Stimulated activated CD8-positive, alpha-beta memory T cell treated with anti-CD3 and anti-CD28 coated beads, Interleukin-12 subunit alpha, Interleukin-12 subunit beta, amount 100 ng/mL, for 1 hour (primary cell): ENCODE measurements at places on chromosomes 11 and 22.

GRCh38 chr11:106076171-106076918, 802 bp downstream of the KBTBD3 start:
- no peak for DNase-seq

DNA sequence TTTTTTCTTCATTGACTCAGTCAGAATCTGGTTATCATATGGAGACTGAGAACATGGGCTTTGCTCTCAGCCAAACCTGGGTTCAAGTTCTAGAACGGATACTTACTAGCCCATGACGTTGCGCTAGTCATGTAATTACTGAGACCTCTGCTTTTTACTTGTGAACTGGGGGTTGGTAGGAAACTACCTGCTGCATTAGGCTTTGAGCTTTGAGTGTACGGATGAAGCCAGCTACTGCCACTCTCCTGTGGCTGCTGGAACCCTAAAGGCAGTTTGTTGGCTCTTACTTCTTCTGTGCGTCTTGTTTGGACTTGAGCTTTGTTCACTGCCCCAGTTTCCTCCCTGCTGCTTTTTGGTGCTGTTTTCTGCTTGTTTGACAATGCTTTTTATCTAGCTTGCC, 18.1 kb downstream of the PPP6R2 start:
- DNase-seq, result no peak

GRCh38 chr11:112555491-112556364, 295.1 kb upstream of the PLET1 start:
- peak; percentile 57 for DNase-seq

DNA sequence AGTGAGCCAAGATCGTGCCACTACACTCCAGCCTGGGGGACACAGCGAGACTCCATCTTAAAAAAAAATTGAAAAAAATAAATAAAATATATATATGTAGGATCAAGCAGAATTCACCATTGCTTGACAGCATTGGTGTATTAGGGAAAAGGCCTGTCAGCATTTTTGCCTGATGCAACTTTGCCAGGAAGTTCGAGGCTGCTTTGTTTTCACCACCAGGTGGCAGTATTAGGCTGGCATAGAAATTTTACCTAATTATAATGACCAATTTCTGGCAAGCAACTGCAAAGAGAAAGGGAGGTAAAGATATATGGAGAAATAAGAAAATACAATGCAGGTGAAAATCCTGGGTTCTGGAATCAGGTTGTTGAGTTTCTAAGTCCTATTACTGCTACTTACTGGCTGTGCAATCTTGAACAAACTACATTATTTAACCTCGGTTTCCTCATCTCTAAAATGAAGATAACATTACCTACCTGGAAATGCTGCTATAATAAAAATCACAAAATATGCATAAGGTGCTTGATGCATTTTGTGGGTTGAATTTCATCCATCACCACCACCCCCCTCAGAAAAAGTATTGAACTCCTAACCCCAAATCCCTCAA, 24.7 kb downstream of the LAYN start:
- DNase-seq, result peak; percentile 47

GRCh38 chr22:25666308-25666707, 75.7 kb upstream of the MYO18B start:
- no peak for DNase-seq

DNA sequence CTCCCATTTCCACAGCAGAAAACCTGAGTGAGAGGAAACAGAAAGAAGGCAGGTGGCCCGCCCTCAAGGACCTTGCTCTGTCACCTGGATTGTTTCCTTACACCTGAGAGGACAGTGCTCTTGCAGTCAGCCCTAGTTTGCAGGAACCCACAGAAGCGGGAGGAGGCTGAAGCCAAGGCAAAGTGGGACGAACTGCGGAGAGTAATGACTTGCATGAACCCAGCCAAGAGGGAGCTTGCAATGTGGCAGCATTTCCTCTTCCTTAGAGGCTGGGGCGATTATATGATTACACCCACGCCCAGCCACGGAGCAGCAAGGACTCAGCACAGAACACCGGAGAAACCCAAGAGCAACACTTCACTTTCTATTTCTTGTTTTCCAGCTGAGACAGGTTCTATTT, 102.6 kb downstream of the SPON1 start:
- DNase-seq, result no peak

- peak; percentile 1 for DNase-seq
Measured at GRCh38 chr11:112085822-112086421, 634 bp downstream of the TIMM8B start.

DNA sequence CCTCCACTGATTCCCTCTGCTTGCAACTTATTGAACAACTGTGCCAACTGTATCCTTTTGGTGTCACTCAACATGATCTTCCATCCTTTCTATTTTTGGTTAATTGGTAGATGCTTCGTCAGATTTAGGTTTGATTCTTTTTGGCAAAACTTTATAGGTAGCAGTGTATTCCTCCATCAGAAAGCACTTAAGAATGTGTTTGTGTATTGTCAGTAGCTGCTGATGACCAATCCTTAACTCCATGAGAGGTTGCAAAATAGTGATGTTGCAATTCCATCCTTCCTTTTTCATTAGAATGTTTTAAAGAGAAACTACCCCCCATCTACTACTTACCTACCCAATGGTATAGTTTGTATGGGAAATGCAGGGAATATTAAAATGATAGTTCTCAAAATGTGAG, 22.1 kb downstream of the FAM76B start:
- no peak for DNase-seq

- no peak for DNase-seq
Measured at GRCh38 chr11:63761931-63762653, 6.5 kb downstream of the ZFTA start.

DNA sequence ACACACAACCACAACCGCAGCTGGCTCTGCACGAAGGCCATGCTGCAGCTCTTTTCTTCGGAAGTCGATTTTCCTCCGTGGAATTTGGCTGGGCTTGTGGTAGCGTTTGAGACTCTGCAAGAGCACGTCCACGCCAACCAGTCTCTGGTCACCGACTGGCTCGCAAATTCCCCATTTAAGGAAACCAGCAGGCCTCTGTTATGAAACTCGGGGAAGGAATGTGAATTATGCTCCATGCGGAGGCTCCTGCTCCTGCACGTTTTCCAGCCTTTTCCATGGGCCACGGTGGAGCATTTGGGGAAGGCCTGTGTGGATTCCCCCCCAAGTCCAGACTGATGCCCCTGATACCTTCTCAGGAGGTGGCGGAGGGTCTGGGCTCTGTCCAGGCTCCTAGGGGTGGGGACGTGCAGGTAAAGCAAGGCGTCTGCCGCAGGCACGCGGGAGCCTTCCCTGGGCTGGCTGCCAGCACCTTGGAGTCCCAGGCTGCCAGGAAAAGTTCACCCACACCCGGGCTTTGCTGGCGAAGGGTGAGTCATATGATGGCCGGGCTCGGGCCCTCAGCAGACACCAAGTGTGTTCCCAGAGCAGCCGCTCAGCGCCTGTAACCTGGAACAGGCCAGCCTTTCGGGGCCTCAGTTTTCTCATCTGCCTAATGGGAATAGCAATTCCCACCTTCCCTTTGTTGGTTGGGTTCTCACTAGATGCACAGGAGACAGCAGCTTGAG, 41.9 kb downstream of the LRP5 start:
- DNase-seq, result no peak
